ENCODE measurements at places on chromosomes 16 and 17. TPM values are rescaled to one million over a fixed set of nuclear protein-coding genes. Genes with fewer than 3 reads are reported as not detected.

TAT gene
- total RNA-seq: 0.35 TPM

DNA sequence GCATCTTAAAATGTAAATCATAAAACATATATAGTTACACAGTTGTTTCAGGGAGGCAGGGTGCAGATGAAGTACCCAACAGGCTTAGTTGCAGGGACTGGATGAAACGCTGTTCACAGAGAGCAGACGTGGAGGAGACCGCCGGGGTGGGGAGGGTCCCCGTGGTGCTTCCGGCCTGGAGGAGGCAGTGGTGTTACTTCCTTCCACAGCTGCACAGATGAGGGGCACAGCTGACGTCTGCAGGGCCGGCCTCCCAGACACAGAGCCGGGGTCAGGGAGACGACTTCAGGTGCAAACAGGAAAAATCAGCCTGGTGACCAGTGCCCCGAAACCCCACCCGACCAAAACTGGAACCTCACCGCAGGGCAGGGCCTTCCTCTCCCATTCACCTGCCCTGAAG, 17.1 kb downstream of the SPIRE2 start:
- H3K36me3 ChIP-seq: no peaks in the 10 kb centered on the region
- no peak overlapping the region for H3K27ac ChIP-seq
- no peak for DNase-seq
- peaks cover 9% of the 10 kb centered on the region for H3K4me1 ChIP-seq

DNA sequence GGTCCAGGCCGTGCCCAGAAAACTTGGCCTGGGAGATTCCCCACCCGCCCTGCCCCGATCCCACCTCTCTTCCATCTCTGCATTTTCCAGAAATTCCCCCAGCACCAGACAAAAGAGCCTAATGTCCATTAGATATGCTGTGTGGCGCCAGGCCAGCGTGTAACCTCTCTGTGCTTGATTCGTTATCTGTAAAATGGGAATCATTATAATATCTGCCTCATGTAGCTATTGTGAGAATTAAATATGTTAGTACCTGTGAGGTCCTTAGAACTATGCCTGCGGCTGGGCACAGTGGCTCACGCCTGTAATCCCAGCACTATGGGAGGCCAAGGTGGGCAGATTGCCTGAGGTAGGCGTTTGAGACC, 33.6 kb upstream of the IL21R start:
- no peak overlapping the region for H3K4me3 ChIP-seq
- peaks cover 18% of the 10 kb centered on the region for H3K4me1 ChIP-seq
- H3K36me3 ChIP-seq: peaks cover 6% of the 10 kb centered on the region
- no peak overlapping the region for H3K27ac ChIP-seq
- H3K27me3 ChIP-seq: no peaks in the 10 kb centered on the region

DNA sequence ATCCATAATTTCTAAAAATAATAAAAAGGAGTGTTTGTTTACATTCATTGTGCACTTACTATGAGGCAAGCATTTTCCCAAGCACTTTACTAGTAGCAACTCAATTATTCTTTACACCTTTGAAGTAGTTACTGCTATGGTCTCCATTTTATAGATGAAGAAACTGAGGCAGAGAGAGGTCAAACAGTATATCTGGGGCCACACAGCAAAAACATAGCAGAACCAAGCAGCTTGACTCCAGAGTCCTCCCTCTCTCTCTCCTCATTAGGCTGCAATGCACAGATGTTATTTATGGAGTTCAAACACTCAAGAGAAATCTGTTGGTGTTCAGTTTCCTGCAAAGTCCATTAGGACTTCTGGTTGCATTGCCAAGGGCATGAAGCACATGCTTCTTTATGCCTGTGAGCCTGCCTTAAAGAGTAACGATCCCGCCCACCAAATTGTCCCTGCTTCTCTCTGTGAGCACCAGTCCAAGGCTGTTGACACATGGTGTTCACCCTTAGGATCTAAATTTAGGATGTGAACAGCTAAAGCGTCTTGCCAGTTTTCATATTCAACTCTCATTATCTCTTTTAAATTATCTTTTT, 44.0 kb downstream of the GPRC5B start:
- no peak overlapping the region for H3K4me3 ChIP-seq
- H3K27ac ChIP-seq: no peak overlapping the region
- no peaks in the 10 kb centered on the region for H3K36me3 ChIP-seq
- peaks cover 14% of the 10 kb centered on the region for H3K4me1 ChIP-seq

DNA sequence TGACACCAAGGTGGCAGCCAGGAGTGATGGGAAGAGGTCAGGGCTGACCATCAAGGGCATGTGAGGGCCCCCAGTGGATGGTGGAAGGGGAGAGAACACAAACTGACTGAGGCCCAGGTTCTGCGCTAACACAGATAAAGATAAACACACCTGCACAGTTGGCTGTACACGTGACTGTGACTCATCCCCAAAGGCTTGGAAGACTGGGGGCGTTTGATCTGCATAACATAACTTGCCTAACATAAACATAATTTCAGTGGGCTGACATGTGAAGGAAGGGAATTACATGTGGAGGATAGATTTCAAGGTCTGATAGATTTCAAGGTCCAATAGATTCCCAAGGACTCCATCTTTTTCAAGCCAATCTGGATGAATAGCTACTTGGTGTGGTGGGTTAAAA, 100.9 kb upstream of the TNRC6C start:
- DNase-seq: no peak
- H3K27me3 ChIP-seq: peaks cover 52% of the 10 kb centered on the region
- H3K4me1 ChIP-seq: no peaks in the 10 kb centered on the region
- H3K27ac ChIP-seq: no peak overlapping the region
- no peaks in the 10 kb centered on the region for H3K36me3 ChIP-seq

ARMC7 gene
- 10.8 TPM for total RNA-seq

DNA sequence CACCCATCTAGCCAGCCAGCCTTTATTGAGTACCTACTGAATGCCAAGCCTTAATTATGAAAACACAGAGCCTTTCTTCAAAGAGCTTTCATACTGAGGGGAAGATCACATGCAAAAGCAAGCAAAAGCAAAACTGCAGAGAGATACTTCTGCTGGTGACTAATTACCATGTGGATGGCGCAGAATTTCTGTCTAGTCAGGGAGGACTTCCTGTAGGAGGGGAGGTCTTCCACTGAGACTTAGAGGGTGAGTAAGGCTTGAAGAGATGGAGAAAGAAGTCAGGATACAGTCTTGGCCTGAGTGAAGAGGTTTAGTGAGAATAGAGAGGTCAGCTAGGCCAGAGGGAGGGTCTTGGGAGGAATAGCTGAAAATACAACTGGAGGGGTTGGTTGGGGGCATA, 53.9 kb upstream of the CCL2 start:
- DNase-seq: no peak
- H3K36me3 ChIP-seq: no peaks in the 10 kb centered on the region
- H3K4me3 ChIP-seq: no peak overlapping the region
- H3K27ac ChIP-seq: no peak overlapping the region

- peaks cover 23% of the 10 kb centered on the region for H3K36me3 ChIP-seq
- H3K27ac ChIP-seq: peak overlapping the region; percentile 57
- no peak overlapping the region for H3K4me3 ChIP-seq
- H3K27me3 ChIP-seq: no peaks in the 10 kb centered on the region
Observed at GRCh38 chr17:75241143-75241430, 20.3 kb downstream of the GGA3 start.

DNA sequence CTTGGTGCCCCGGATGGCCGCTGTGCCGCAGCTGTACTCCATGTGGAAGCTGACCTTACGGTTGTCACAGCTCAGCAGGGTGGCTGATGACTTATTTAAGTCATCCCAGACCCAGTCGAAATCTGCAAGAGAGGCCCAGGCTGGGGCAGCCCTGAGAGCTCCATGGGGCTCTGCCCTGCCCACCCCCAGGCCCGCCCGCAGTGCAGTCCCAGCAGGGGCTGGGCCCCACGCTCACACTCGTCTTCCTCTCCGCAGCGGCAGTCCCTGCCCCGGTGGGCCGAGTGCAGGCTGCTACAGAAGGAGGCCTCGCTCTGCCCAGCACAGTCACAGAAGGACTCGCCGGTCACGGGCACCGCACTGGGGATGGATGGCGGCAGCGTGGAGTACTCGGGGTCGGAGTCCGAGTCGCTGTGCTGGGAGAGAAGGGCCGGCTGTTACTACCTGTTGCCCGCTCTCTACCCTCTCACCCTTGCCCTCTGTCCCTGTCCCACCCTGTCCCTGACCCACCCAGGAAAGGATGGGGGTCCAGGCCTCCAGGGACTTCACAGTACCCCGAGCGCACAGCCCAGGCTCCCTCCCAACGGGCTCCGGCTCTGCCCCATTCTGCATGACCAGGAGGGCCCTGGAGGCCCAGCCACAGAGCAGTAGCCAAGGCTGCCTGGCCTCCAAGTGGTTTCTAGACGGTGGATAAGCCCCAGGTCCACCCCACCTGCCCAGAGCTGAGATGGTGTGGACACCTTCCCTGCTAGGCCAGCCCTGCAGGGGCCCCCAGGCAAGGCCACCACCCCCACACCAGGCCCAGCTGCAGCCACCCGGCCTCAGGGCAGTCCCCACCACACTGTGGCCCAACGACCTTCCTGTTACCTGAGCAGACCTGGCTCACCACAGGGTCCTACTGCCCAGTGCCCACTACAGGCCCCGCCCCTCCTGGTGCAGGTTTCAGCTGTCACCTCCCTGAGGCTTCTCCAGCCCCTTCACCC, 3.9 kb downstream of the SPSB3 start:
- DNase-seq: no peak
- H3K36me3 ChIP-seq: peaks cover 4% of the 10 kb centered on the region
- peaks cover 28% of the 10 kb centered on the region for H3K4me1 ChIP-seq
- H3K27me3 ChIP-seq: no peaks in the 10 kb centered on the region
- no peak overlapping the region for H3K4me3 ChIP-seq

GRCh38 chr16:55853114-55853513, 20.2 kb upstream of the CES1 start:
- peaks cover 38% of the 10 kb centered on the region for H3K27me3 ChIP-seq
- no peaks in the 10 kb centered on the region for H3K36me3 ChIP-seq
- no peaks in the 10 kb centered on the region for H3K4me1 ChIP-seq
- no peak overlapping the region for H3K4me3 ChIP-seq

DNA sequence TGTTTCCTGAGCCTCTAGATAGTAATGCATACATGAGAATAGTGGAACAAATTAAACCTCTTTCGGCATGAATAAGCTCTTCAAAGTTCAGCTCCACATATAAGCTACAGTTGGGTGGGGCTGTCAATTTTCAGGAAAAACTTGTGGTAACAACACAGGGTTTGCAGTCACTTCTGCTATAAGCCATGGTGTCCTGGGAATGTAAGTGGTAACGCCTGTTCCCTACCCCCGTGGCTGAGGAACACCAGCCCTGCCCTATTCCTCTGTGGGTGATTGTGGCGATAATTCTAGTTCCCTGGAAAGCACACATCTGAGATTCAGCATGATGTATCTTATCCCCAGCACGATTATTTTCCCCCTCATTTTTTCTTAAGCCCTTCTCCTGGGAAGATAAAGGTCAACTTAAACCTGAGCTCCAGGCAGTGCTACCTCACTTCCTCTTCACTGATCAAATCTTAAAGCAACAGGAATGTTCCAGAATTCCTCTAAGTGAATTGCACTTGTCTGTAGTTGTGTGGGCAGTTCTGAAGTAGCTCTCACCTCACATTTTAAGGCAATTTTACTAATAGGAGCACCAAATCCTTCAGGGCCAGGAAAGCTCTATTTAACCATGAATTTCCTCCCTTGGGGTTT, 500.7 kb upstream of the HSBP1 start:
- H3K4me3 ChIP-seq: no peak overlapping the region
- peaks cover 35% of the 10 kb centered on the region for H3K4me1 ChIP-seq
- H3K27ac ChIP-seq: no peak overlapping the region
- H3K27me3 ChIP-seq: no peaks in the 10 kb centered on the region

DNA sequence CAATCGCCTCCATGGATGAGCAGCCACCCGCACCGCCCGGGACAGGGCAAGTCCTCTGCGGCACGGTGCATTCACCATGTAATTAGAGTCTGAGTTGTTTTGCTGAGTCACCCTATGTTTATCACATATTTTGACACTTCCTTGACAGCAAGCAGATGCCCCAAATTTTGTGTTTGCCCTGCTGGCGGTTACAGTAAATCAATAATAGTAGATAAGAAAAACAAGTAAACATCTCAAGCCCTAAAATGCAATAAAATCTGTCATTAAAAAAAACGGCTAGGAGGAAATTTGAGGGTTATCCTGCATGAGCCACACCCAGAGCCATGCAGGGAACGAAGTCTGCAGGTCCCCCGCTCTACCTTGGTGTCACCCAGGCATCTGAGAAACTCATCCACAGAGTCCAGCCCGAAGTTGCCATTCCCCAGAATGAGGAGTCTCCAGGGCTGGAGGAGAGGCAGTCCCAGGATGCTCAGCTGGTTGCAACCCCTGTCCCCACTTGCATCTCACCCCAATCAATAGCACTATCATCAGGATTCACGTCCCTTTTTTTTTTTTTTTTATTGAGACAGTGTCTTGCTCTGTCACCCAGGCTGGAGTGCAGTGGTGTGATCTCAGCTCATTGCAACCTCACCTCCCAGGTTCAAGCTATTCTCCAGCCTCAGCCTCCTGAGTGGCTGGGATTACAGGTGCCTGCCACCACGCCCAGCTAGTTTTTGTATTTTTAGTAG, 16.5 kb upstream of the ST6GALNAC1 start:
- H3K36me3 ChIP-seq: peaks cover 2% of the 10 kb centered on the region
- H3K27me3 ChIP-seq: peaks cover 5% of the 10 kb centered on the region
- no peak overlapping the region for H3K27ac ChIP-seq

- no peaks in the 10 kb centered on the region for H3K27me3 ChIP-seq
- H3K4me3 ChIP-seq: no peak overlapping the region
- no peaks in the 10 kb centered on the region for H3K36me3 ChIP-seq
- peaks cover 42% of the 10 kb centered on the region for H3K4me1 ChIP-seq
- H3K27ac ChIP-seq: no peak overlapping the region
- DNase-seq: no peak
Observed at GRCh38 chr16:15954814-15955151, 5.4 kb downstream of the ABCC1 start.

DNA sequence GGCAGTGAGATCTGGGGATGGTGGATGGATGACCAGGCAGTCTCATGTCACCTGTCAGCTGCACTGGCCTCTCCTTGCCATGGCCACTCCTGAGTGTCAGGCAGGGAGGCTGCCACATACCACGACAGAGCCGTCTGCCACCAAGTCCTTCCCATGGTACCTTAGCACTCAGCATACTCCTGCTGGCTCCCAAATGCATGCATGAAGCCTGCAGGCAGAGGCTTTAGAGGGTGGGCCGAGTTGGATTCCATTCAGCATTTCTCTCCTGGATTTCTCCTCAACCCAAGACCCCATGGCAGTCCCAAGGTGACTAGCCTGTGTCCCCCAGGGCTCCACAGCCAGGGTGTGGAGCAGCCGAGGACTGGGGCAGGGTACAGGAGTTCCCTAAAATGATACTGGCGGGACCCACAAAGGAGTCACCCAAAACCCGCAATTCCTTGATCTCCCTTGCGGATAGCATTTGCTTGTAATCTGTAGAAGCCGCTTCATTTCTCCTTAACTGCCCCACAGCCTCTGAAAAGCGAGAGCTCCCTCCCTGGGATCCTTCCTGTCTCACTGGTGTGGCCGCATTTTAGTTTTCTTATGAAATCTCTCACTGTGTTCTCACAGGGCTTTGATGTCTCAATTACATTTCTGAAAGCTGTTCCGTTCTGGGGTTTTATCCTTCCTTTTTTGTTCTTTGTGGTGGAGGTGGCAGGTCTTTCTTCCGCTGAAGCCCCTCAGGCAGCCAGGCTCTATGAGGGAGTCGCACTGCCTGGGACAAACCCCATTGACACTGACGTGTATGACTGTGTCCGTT, 141.4 kb downstream of the SOCS1 start:
- H3K4me3 ChIP-seq: no peak overlapping the region
- H3K4me1 ChIP-seq: peaks cover 36% of the 10 kb centered on the region
- peak overlapping the region; percentile 19 for H3K27ac ChIP-seq
- no peak for DNase-seq
- peaks cover 13% of the 10 kb centered on the region for H3K36me3 ChIP-seq
- H3K27me3 ChIP-seq: no peaks in the 10 kb centered on the region

- H3K4me1 ChIP-seq: peaks cover 18% of the 10 kb centered on the region
- H3K27ac ChIP-seq: peak overlapping the region; percentile 64
- no peak for DNase-seq
- no peaks in the 10 kb centered on the region for H3K27me3 ChIP-seq
Observed at GRCh38 chr16:48353565-48354163, 31.5 kb downstream of the SIAH1 start.

Measured in chondrocyte (in vitro differentiated cells).